ENCODE measurements at places on chromosomes 11 and 22.
A peak's percentile ranks its signal among the peaks of the same experiment; 100 is the strongest.

- DNase-seq: no peak
These were observed 30.8 kb downstream of the CBL start for GRCh38 chr11:119236891-119237290.

DNA sequence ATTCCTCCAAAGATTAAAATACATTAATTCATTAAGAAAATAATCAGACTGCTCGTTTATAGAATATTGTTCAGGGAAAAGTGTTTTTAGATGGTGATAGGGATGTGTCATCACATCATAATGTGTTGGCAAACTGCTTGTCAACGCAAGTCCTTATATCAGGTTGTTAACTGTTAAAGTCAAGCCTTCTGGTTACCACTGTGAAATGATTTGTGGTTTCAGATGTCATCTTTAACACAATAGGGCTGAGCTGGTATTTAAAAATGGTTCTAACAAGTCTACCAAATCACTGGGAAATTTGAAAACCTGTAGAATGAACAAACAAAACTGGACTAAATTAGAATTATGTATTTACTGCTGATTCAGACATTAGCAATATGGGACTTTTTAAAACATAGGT is 2.4 kb upstream of the MMP13 start:
- peak; percentile 53 for DNase-seq

GRCh38 chr22:40552070-40552469 is 84.4 kb downstream of the MRTFA start:
- no peak for DNase-seq

DNA sequence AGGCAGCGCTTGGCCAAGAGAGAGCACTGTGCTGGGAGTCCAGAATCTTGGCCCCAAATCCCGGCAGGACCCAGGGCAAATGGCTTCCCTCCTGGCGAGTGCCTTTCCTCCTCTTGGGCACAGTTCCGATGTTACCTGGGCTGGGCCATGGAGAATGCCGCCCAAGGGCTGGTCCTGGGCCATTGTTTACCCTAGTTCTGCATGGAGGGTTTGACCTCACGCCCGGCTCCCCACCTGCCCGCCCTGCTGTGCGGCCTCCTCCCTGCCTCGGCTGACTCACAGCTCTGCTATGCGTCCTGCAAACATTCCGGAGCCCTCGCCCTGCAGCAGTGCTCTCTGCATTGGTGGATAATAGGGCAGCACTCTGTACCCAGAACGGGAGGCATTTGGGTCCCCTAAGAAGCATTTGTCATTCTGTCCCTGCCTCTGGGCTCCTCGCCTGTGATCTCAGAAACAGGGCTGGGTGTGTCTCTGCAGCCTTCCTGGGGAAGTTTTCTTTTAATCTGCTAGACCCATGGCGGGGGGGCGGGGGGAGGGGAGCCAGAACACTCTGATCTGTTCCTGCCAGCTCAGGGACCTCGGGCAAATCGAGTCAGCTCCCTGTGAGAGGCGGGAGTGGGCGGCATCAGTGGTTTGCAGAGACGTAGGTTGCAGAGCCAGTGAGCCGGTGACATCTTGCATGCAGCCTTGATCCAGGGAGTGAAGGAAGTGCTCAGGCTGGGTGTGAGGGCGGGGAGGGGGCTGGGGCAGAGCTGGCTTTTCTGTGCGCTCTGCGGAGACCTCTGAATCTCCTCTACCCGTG is 32.9 kb upstream of the SMIM38 start:
- peak; percentile 68 for DNase-seq

DNA sequence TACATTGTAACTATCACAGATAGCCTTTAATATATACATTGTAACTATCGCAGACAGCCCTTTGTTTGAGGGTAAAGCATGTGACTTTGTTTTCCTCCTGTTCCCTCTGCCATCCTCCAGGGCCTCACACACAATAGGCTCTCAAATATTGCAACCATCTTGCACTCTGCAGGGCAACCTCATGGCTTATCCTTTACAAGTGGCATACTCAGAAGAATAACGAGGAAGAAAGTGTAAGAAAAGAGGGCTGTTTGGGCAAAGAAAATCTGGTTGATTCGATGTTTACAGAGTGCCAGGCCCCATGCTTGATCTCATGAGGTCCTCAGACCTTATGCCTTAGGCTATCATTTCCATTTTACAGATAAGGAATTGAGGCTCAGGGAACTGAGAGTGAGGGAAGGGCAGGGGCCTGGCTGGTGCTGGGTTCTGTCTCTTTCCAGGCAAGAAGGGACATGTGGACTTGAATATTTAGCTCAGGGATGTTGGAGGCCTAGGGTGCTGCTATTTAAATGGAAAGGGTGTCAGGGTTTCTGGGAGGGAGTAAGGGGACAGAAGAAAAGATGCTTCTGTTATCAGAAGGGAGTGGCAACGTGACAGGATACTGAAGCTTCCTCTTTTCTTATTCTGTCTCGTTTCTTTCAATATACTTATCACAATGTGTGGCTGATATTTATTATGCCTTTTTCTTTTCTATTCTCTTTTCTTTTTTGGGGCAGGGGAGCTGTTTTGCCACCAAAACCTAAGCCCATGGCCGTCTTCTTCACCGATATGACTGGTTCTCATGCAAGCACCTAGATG is 1.1 kb upstream of the SAMM50 start:
- no peak for DNase-seq

- no peak for DNase-seq
These were observed 1.0 kb upstream of the SLC1A2 start for GRCh38 chr11:35420371-35420770.

DNA sequence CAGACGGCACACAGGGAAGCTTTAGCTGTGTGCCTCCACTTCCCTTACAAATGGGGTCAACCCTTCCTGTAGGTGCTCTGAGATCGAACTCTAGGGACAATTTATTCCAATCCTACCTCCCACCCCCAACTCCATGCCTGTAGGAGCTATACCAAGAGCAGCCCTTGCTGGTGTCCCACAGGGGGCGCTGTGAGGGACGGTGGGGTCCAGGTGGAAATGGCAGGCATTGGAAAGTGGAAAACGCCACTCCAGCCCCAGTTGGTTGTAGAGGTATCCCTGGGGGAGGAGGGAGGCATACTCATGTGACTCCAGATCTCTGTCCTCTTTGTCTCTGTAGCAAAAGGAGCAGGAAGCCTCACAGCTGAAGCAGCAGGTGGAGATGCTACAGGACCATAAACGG is 161.3 kb downstream of the MYO18B start:
- no peak for DNase-seq

DNA sequence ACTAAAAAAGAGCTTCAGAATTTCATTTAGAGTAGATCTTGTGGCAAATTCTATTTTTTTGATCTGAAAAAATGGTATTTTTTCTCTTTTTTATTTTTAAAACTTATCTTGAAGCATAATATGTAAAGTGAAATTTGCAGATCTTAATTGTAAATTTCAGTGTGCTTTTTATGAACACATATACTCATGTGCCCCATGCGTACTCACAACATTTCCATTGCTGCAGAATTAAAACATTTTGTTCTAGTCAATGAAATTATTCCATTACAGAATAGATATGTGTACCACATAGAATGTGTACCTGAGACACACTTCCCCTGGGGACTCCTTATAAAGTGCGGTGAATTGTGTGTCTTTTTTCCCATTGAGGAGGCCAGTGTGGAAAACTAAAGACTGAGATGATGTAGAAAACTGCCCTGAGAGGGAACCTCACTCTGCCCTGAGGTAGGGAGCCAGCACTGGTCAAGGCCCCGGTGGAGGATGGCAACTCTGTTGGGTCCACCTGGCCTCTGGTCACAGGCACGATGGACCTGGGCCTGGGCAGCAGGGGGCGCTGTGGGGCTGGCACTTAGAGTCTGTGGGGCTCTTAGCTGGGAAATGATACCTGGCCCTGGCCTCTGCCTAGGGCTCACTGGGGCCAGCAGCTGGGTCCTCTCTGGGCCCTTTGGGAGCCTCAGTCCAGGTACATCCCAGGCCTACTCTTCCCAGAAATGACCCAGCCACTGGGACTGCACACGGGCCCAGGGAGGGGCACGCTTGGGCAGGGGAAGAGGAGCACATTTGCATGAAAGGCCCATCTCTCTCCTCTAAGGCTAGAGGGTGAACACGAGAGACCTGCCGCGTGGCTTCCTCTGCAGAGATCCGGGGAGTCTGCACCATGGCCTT is 77.9 kb upstream of the TOP3B start:
- DNase-seq: no peak

- DNase-seq: no peak
These were observed 165.2 kb downstream of the LDLRAD3 start for GRCh38 chr11:36108881-36109589.

DNA sequence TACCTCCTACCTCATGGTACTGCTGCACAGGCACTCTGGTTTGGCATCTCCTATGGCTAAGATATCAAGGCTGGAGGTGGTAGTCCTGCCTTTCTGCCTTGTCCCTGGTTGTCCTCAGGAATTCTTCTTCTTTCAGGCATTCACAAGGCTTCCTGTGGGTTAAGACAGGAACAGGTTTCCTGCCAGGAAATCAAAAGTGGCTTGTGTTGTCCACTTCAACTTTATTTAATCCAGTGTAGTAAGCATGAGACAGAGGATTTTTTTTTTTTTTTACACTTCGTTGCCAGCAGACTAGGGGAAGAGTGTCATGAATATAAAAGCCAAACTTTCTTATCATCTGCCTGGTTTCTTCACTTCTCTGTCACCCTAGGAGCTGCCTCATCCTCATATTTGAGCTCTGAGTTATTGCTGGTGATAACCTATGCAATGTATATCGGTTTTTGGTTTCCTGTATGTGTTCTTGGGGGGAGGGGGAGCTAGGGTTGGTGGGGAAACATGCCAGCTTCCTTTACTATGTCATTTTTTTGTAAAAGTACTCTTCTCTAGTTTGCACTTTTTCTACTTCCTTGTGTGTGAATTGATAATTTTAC is 50.2 kb downstream of the XKR3 start:
- no peak for DNase-seq

GRCh38 chr11:69398529-69399492 is 82.7 kb upstream of the LINC01488 start:
- DNase-seq: peak; percentile 82

GRCh38 chr11:134987822-134988221 is 575.8 kb upstream of the B3GAT1 start:
- DNase-seq: no peak

DNA sequence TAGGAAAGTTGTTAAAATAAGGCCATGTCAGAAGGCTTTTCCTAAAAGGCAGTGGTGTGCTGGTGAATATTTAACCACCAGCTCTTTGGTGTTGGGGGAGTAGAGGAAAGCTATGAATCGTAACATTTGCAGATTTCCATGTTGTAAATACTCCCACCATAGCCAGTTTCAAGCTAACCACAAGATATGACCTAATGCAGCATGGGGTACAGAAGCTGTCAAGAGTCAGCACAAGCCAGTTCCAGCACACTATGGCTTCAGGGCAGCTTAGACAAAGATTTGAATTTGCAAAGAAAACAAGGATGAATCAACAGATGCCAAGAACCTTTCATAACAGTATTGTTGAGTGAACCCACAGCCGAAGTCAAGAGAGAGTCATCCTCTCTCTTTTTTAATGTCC is 40.0 kb downstream of the COMMD9 start:
- peak; percentile 73 for DNase-seq

GRCh38 chr22:35870517-35871293 is 153.0 kb downstream of the APOL5 start:
- DNase-seq: no peak

- no peak for DNase-seq
These were observed 28.4 kb downstream of the SUSD2 start for GRCh38 chr22:24209687-24210086.

DNA sequence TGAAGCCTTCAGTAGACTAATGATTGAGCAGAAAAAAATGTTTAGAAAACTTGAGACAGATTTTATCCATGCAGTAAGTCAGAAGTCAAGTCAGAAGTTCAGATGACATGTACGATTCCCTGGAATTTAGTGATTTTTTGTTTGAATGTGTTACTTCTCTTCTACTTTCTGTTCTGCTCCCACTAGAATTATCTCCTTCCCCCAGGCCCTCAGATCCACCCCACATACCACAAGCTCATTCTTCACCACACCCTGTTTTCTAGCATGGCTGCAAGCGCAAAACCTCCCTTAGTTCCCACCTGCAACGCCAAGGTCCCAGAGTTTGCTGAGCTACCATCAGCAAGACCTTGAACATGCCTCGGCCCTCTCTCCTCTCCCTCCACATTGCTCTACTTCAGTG is 64.1 kb downstream of the KCNJ1 start:
- DNase-seq: no peak

DNA sequence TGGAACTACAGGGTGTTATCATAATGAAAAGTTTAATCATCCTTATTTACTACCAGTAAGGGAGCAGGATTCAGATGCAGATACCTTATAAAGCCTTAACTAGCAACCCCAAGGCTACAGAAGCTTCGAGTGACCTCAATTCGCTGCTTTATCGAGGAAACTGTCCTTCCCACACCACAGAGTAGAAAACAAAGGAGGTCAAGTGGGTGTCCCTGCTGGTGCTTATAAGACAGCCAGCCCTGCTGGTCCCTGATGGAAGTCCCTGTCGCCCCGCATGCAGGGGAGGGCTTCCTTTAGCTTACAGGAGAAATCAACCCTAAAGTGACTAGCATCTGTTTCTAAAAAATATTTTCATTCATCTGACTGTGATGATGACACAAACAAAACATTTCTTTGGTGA is 7.3 kb downstream of the MN1 start:
- DNase-seq: no peak

DNA sequence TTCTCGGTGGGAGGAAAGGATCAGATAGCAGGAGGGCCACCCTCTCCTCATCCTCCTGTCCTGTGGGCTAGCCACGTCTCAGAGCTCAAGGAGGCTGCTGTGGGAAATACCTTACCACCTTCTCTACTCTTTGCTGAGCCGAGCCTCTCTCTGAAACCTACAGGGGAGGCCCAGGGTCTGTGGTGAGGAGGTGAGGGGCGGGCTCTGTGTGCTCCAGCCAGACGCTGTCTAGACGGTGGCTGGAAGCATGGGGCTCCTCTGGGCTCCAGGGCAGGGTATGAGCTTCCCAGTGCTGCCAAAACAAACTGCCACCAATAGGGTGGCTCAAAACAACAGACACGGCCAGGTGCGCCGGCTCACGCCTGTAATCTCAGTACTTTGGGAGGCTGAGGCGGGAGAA is 5.5 kb upstream of the TMPRSS6 start:
- no peak for DNase-seq

DNA sequence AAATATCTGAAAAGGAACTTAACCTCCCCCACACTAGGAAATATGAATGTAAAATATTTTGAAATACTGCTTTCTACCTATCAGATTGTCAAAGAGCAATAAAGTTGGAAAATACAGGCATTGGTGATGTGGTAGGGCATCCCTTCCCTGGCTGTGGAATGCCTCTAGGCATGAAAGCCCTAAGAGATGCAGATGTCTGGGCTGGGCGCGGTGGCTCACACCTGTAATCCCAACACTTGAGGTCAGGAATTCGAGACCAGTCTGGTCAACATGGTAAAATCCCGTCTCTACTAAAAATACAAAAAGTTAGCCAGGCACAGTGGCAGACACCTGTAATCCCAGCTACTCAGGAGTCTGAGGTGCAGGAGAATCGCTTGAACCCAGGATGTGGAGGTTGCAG is 22.0 kb downstream of the ARAP1 start:
- DNase-seq: no peak

GRCh38 chr11:64787526-64788320 is 9.4 kb upstream of the SF1 start:
- DNase-seq: no peak

- no peak for DNase-seq
These were observed 75.7 kb upstream of the NECTIN1 start for GRCh38 chr11:119804698-119805097.

Measured in epithelial cell of prostate (primary cell).